Neural crest cell (in vitro differentiated cells): ENCODE measurements at places on chromosomes 1 and 21. TPM values are rescaled to one million over a fixed set of nuclear protein-coding genes. Genes with fewer than 3 reads are reported as not detected.

Gene CLCA1
- not detected in 2 replicates for total RNA-seq

- no peaks in the 10 kb centered on the region for H3K27me3 ChIP-seq
- DNase-seq = no peak
- H3K27ac ChIP-seq = no peak overlapping the region
- H3K4me3 ChIP-seq = no peak overlapping the region
- no peaks in the 10 kb centered on the region for H3K4me1 ChIP-seq
- no peaks in the 10 kb centered on the region for H3K36me3 ChIP-seq
These were observed 46.1 kb downstream of the NME7 start for GRCh38 chr1:169321539-169321938.

GRCh38 chr1:160030657-160031364 is 979 bp downstream of the PIGM start:
- no peaks in the 10 kb centered on the region for H3K36me3 ChIP-seq
- DNase-seq = no peak
- H3K4me1 ChIP-seq = peaks cover 27% of the 10 kb centered on the region
- peaks cover 25% of the 10 kb centered on the region for H3K27me3 ChIP-seq
- peak overlapping the region; percentile 95 for H3K4me3 ChIP-seq

DNA sequence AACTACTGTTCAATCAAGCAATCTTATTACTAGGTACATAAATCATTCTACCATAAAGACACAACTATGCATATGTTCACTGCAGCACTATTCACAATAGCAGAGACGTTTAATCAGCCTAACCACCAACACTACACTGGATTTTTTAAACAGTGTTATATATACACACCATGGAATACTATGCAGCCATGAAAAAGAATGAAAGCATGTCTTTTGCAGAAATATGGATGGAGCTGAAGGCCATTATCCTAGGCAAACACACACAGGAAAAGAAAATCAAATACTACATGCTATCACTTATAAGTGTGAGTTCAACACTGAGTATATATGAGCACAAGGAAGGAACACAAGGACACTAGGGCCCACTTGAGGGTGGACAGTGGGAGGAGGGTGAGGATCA is 159.2 kb downstream of the DPYD start:
- DNase-seq = no peak
- H3K27me3 ChIP-seq = no peaks in the 10 kb centered on the region
- H3K4me1 ChIP-seq = no peaks in the 10 kb centered on the region
- no peaks in the 10 kb centered on the region for H3K36me3 ChIP-seq
- no peak overlapping the region for H3K27ac ChIP-seq

GRCh38 chr1:240991230-240991629 is 365.8 kb downstream of the RGS7 start:
- DNase-seq = no peak
- no peak overlapping the region for H3K4me3 ChIP-seq
- H3K4me1 ChIP-seq = no peaks in the 10 kb centered on the region
- no peaks in the 10 kb centered on the region for H3K36me3 ChIP-seq

Gene ADAMTS1
- total RNA-seq = 31.9 and 35.9 TPM in 2 replicates

DNA sequence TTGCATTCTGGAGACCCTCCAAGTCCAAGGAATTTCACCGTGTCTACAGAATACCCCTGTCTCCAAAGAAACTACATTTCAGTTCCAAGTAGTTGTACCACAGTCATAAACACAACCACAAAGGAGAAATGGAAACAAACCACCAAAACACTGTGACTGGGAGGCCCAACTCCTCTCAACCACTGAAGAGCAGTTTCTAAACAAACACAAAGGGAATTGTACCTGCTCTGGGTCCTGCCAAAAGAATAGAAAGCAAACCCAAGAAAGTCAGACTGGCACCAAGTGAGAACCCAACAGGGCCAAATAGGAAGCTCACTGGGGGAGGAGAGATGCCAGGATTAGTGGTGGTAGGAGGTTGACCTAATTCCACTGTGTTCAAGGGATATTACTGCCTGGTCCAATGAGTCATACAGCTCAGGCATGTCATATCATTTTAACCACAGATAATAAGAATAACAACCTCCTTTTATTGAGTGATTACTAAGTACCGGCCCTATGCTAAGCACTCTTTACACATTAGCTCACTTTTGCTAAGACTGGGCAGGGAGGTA is 123.9 kb upstream of the PPP2R5A start:
- H3K4me1 ChIP-seq = no peaks in the 10 kb centered on the region
- DNase-seq = no peak
- H3K36me3 ChIP-seq = no peaks in the 10 kb centered on the region
- no peak overlapping the region for H3K27ac ChIP-seq

GRCh38 chr21:29017639-29018237 is 1.4 kb downstream of the RWDD2B start:
- peak overlapping the region; percentile 87 for H3K4me3 ChIP-seq
- DNase-seq = no peak
- H3K27ac ChIP-seq = no peak overlapping the region
- peaks cover 6% of the 10 kb centered on the region for H3K27me3 ChIP-seq
- peaks cover 11% of the 10 kb centered on the region for H3K4me1 ChIP-seq

Gene SPAG17
- 1.5 and 1.6 TPM in 2 replicates for total RNA-seq

Gene FGR
- not detected in 2 replicates for total RNA-seq

Gene GPR52
- total RNA-seq = 0.27 and 0.75 TPM in 2 replicates

- peak overlapping the region; percentile 41 for H3K27ac ChIP-seq
- peaks cover 3% of the 10 kb centered on the region for H3K4me1 ChIP-seq
- H3K27me3 ChIP-seq = no peaks in the 10 kb centered on the region
- peaks cover 20% of the 10 kb centered on the region for H3K36me3 ChIP-seq
- DNase-seq = no peak
- no peak overlapping the region for H3K4me3 ChIP-seq
These were observed 10.1 kb downstream of the ZBTB37 start for GRCh38 chr1:173878251-173878650.

GRCh38 chr21:37292941-37293340 is 25.8 kb upstream of the VPS26C start:
- no peak overlapping the region for H3K27ac ChIP-seq
- H3K36me3 ChIP-seq = no peaks in the 10 kb centered on the region
- no peaks in the 10 kb centered on the region for H3K27me3 ChIP-seq
- no peak overlapping the region for H3K4me3 ChIP-seq
- H3K4me1 ChIP-seq = no peaks in the 10 kb centered on the region

Gene ZBTB40
- 30.7 and 31.8 TPM in 2 replicates for total RNA-seq

DNA sequence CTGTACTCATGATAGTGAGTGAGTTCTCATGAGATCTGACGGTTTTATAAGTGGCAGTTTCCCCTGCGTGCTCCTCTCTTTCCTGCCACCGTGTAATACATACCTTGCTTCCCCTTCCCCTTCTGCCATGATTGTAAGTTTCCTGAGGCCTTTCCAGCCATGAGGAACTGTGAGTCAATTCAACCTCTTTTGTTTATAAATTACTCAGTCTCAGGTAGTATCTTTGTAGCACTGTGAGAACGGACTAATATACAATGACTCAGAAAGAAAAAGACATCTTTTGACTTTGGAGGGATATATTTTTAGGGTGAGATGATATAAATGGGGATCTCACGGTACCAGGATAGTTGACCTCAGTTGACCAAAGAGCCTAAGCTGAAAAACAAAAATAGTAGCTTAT is 74.7 kb upstream of the BACH1 start:
- no peak overlapping the region for H3K4me3 ChIP-seq
- peaks cover 5% of the 10 kb centered on the region for H3K4me1 ChIP-seq
- no peak overlapping the region for H3K27ac ChIP-seq
- no peak for DNase-seq
- H3K27me3 ChIP-seq = no peaks in the 10 kb centered on the region

Gene CFHR4
- total RNA-seq = not detected in 2 replicates

- no peak for DNase-seq
- H3K27ac ChIP-seq = no peak overlapping the region
- no peaks in the 10 kb centered on the region for H3K27me3 ChIP-seq
- peaks cover 9% of the 10 kb centered on the region for H3K36me3 ChIP-seq
- H3K4me1 ChIP-seq = peaks cover 4% of the 10 kb centered on the region
These were observed 321.3 kb downstream of the SIPA1L2 start for GRCh38 chr1:232308616-232309015.

DNA sequence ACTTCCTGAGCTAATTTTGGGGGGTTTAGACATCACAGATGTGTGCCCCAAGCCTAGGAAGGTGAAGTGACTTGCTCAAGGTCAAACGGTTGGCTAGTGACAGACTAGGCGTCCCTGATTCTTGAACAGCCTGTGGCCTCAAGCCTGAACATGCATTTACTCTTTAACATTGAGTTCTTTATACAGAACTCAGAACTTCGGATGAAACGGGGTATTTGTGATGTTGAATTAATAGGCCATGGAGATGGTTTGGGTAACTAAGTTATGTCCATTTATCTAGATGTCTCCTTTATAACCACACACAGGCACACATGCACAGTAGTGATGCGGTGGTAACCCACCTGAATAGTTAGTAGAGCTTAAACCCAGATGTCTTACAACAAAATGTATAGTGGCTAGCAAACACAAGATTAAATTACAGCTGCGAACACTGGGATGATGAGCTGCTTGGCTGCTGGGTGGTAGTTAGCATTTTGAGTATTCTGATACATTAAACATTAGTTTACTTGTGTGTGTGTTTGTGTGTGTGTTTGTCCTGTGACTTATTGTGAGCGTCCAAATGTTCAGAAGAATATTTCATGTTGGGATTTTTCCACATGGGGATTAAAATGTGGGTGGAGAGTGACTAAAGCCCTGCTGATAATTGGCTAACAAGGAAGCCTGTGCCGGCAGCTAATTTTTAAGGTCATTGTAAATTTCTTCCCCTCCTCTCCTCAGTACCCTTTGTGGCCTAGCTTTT is 2.3 kb downstream of the ATP1A1 start:
- H3K27me3 ChIP-seq = peaks cover 8% of the 10 kb centered on the region
- no peak for DNase-seq
- no peak overlapping the region for H3K27ac ChIP-seq

DNA sequence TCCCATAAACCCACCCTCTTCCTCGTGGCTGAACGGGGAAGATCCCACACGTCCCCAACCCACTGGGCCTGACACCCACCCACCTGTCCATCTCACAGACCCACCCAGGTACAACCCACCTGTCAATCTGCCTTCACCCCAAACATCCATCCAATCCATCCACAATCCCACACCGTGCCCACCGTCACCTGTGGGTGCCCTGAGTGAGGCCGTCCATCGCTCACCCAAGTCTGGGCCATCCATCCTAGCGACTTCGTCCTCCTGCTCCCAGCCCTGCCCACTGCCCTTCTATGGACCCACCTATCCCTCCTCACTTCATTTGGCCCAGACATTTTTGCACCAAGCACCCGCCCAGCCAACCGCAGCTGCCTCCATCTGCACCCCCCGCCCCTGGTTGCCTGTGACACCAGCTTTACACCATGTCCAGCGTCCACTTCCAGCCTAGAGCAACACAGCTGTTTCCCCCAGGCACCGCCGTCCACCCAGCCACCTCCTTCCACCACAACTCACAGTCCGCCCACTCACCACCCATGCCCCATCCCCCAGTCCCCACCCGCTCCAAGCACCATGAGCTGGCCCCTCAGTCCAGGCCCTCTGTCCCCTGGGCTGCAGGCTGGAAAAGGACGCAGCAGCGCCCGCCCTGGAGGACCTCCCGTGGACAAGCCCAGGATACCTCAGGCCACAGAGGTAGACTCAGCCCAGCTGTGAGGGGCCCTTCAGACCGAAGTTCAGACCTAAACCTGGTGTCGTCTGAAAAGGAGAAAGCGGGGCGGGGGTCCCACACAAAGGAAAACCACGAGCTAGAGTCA is 7.7 kb downstream of the TTLL10 start:
- DNase-seq = no peak
- peaks cover 10% of the 10 kb centered on the region for H3K27me3 ChIP-seq
- H3K27ac ChIP-seq = peak overlapping the region; percentile 83

Gene CACNA1S
- 0.07 TPM in 2 replicates for total RNA-seq

GRCh38 chr1:200530623-200531261 is 89.8 kb downstream of the KIF14 start:
- peaks cover 3% of the 10 kb centered on the region for H3K27me3 ChIP-seq
- no peaks in the 10 kb centered on the region for H3K36me3 ChIP-seq
- peaks cover 6% of the 10 kb centered on the region for H3K4me1 ChIP-seq
- DNase-seq = no peak
- no peak overlapping the region for H3K4me3 ChIP-seq

Gene ESPN
- 1.7 and 4.3 TPM in 2 replicates for total RNA-seq

Gene SPATA21
- not detected in 2 replicates for total RNA-seq

Gene CD160
- not detected in 2 replicates for total RNA-seq

Gene NBPF3
- total RNA-seq = 18.5 and 19.2 TPM in 2 replicates

DNA sequence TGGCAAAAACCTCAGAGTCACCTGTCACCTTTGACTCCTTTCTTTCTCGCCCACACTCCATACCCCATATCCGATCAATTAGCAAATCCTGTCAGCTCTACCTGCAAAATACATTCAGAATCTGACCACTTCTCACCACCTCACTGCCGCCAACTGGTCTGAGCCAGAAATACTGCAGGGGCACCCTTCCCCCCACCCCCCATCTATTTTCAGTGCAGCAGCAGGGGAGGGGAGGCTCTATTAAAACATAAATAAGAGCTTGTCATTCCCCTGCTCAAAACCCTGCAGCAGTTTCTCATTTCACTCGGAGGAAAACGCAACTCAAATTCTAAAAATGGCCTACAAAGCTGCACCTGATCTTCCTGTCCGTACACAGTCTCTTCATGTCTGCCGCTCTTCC is 3.9 kb downstream of the PKLR start:
- no peaks in the 10 kb centered on the region for H3K36me3 ChIP-seq
- no peak for DNase-seq
- no peaks in the 10 kb centered on the region for H3K27me3 ChIP-seq

- no peak for DNase-seq
- no peak overlapping the region for H3K27ac ChIP-seq
- peaks cover 6% of the 10 kb centered on the region for H3K36me3 ChIP-seq
- peaks cover 10% of the 10 kb centered on the region for H3K4me1 ChIP-seq
- H3K27me3 ChIP-seq = no peaks in the 10 kb centered on the region
These were observed 156.9 kb downstream of the ASTN1 start for GRCh38 chr1:177007437-177008161.

Gene SEMA4A
- 1.3 and 2.1 TPM in 2 replicates for total RNA-seq

Gene RNU1-3
- 2,478 and 3,042 TPM in 2 replicates for total RNA-seq

DNA sequence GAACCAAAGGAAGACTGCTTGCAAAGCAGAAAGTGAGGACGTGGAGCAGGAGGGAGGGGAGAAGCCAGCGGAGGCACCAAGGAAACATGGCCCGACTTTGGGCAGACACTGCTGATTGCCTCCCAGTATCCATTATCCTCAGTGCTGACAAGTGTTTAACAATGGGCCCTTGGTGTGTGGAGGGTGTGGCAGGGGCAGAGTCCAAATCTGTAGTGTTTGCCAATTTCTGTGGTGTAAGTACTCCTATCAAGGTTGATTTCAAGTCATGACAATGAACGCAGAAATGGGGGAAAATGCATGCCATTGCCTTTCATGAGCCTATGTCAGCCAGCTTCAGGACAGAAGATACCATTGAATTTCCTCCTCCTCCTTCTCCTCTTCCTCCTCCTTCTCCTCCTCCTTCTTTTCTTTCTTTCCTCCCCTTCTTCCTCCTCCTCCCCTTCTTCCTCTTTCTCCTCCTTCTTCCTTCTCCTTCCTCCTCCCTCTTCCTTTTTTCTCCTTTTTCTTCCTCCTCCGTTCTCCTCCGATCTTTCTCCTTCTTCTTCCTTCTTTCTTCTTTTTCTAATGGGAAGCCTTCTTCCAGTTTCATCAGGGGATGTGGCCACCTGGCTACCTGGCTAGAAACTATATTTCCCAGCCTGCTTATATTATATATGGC is 10.3 kb upstream of the PHC2 start:
- peaks cover 27% of the 10 kb centered on the region for H3K4me1 ChIP-seq
- H3K4me3 ChIP-seq = no peak overlapping the region
- no peak for DNase-seq
- H3K36me3 ChIP-seq = no peaks in the 10 kb centered on the region
- H3K27me3 ChIP-seq = peaks cover 4% of the 10 kb centered on the region

Gene BEND5
- total RNA-seq = 18.0 and 18.2 TPM in 2 replicates

Gene LIPI
- not detected in 2 replicates for total RNA-seq
